ENCODE measurements at places on chromosomes 2 and 18.

GRCh38 chr2:105754011-105754410 is 9.3 kb downstream of the NCK2 start:
- DNase-seq: no peak

GRCh38 chr2:152251811-152252210 is 76.2 kb upstream of the STAM2 start:
- no peak for DNase-seq

GRCh38 chr18:46072376-46072867 is 362 bp upstream of the PSTPIP2 start:
- no peak for DNase-seq

DNA sequence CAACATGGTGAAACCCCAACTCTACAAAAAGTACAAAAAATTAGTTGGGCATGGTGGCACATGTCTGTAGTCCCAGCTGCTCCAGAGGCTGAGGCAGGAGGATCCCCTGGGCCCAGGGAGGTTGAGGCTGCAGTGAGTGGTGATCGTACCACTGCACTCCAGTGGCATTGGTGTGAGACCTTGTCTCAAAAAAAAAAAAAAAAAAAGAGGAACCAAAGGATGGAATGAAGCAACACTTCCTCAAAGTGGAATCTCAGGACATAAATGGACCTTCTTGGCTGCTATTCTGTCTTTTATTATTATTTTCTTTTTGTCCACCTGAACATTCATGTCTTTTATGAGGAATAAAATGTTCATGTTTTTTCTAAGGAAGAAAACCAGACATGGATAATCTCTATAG is 13.7 kb downstream of the GEMIN6 start:
- no peak for DNase-seq

GRCh38 chr18:45850021-45850420 is 24.5 kb downstream of the SIGLEC15 start:
- no peak for DNase-seq

DNA sequence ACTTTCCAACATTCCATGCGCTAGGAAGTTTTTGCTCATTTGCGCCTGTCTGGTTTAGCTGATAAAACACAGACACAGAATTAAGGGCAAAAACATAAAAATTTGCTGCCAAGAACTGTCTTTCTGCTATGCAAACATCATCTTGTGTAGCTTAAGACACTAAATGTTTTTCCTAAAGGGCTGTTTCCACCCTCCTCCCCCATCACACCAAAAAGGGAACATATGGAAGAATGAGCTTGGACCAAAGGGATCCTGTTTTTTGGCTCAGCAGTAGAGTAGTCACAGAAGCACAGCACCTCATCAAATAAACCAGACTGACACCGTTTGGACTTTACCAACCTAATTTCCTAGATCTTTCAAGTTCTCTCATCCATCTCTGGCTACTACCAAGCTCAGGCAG is 210.1 kb downstream of the ZNF521 start:
- DNase-seq: no peak

DNA sequence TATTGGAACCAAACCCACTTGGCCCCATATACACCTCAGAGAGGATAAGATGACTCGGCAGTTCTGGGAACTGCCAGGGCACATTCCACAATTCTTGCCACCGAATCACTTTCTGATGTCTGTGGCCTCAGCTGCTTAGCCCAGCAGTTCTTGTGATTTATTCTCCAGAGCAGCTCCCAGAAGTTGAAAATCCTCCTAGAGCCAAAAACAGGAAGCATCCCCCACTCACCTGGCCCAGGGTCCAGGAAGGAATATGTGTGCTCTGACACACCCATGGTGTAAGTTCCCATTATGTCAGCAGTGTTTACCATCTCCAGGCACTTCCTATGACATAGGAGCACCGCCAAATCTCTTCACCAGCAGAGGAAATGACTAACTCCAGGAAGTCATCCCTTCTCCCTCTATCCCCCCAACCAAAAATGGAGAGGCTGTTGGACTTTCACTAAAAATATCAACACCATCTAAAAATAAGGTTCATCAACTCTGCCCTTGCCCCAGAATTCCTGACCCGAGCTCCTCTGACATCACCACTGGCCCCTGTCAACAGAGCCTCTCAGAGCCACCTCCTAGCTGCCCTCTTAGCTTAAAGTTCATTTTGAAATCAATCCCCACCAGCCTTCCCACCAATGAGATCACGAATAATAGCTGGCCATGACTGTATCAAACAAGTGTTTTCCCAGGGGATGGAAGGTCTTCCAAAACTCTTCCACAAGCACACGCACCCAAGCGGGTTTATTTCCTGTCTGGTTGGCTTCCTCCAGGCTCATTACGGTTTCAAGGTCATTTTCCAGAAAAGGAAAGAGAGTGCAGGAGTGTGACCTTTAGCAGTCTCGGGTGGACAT is 223.1 kb upstream of the PARD3B start:
- DNase-seq: peak; percentile 42

- DNase-seq: peak; percentile 49
These were observed 781 bp upstream of the SLC5A6 start for GRCh38 chr2:27212626-27213471.

DNA sequence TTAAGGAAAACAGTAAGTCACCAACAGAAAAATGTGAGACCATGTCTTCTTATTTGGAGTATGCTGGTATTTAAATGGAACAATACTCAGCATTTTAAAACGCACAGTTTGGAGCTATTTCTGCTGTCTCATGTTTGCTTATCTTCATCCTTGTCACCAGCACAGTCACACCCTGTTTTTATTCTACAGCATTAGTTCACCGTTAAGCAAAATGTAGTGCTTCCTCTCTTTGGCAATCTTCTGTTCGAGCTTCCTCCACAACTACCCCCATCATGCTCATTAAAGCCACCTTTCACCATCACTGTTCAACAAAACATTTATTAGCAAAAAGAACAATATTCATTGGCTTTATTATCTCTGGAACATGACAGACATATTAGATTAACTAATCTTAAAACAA is 64.0 kb downstream of the SLC40A1 start:
- DNase-seq: no peak

DNA sequence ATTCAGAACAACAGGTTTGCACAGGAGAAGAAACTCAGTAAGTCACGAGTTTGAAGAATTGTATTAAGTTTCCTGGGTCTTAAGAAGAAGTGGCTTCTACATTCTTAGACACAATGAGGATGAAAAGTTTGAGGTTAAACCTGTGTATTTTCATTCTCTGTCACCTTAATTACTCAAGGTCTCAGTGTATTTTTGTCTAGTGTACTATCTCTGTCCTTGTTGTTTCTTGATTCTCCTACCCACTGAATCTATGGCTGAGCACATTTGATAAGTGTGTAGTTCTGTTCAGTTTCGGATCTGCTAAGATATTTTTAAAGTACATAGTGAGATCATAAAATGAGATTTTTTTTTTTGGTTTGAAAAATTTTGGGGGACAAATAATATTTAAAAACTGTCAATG is 460.7 kb downstream of the NRXN1 start:
- DNase-seq: no peak

GRCh38 chr2:142944264-142944663 is 66.8 kb downstream of the KYNU start:
- peak; percentile 50 for DNase-seq

DNA sequence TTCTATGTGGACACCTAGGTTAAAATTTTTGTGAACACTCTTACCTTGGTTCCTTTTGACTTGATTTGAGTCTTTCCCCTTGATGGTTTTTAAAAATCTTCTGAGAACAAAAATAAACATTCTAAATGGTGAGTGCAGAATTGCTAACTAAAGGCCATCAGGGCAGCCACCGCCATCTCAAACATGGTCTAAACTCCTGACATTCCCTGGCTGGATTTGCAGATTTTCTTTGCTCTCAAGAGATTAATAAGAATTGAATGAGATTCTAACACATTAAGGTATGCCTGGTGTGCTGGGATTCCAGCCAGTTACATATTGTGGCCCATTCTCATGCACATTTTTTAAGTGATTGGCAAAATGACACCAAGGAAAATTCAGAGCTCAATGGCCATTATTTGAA is 17.2 kb upstream of the CTDP1 start:
- DNase-seq: no peak

- DNase-seq: no peak
These were observed 121.8 kb upstream of the SERPINE2 start for GRCh38 chr2:224160917-224161316.

Data from renal cortical epithelial cell (primary cell).